ENCODE measurements at places on chromosomes 7 and 10.

DNA sequence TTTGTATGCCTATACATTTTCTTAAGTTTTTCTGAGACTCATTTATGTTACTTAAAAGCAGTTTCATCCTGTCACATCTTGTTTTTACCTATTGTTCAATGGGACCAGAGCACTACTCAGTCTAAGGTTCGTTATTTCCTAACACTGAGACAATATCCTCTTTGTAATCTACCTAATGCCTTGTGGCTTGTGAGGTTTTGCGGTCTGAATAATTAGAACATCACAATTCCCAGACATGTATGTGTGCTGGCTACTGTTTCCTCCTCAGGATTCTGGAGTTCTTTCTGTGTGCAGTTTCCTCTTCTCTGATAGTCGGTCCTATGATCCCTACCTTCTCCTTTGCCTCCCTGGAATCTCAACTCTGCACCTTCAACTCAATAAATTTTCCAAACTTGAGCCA lies 620.2 kb downstream of the ANKRD7 start:
- H3K4me1 ChIP-seq, result no peaks in the 10 kb centered on the region
- no peak overlapping the region for H3K4me3 ChIP-seq
- DNase-seq, result no peak
- H3K27me3 ChIP-seq, result no peaks in the 10 kb centered on the region
- H3K36me3 ChIP-seq, result no peaks in the 10 kb centered on the region
- no peak overlapping the region for H3K27ac ChIP-seq

- H3K4me1 ChIP-seq, result no peaks in the 10 kb centered on the region
- H3K27me3 ChIP-seq, result no peaks in the 10 kb centered on the region
- H3K4me3 ChIP-seq, result no peak overlapping the region
- peak overlapping the region; percentile 46 for H3K27ac ChIP-seq
Observed at GRCh38 chr7:139423091-139423490, 60.4 kb downstream of the KLRG2 start.

DNA sequence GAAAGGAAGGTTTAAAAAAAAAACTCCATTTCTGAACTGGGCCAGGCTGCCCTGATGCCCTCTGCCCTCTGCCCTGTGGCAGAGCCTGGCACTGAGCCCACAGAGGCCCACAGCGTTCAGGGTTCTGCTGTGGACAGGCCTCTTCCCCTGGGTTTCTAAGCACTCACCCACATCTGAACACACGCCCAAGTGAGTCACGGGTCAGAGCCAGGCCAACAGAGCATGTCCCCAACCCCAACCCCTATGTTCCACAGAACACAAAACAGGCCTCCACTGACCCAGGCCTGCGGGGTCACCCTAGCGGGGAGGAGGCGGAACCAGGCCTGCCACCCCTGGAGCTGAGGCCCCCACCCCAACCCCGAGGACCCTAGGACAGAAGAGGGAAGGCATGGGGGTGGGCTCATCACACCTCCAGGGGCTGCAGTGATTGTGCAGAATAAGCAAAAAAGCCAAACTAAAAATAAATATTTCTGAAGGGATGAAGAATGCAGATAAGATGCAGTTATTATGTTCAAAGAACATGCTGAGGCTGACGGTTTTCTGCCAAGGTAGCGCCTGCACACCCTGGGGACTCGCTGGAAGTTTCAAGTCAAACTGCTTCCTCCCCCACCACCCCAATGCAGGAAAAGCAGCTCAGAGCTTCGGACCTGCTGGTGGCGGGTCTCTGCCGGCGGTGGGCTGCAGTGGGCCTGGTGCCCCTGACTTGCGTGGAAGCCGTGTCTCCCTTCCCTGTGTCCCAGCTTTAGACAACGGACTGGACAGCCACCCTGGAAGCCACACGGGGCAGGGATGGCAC lies 5.4 kb downstream of the WDR86 start:
- H3K27me3 ChIP-seq, result no peaks in the 10 kb centered on the region
- no peak overlapping the region for H3K27ac ChIP-seq
- H3K4me1 ChIP-seq, result peaks cover 9% of the 10 kb centered on the region
- peaks cover 2% of the 10 kb centered on the region for H3K36me3 ChIP-seq

- DNase-seq, result no peak
- peak overlapping the region; percentile 55 for H3K27ac ChIP-seq
- H3K36me3 ChIP-seq, result no peaks in the 10 kb centered on the region
- no peaks in the 10 kb centered on the region for H3K27me3 ChIP-seq
- peaks cover 24% of the 10 kb centered on the region for H3K4me1 ChIP-seq
- H3K4me3 ChIP-seq, result no peak overlapping the region
Observed at GRCh38 chr7:95843286-95843685, 70.9 kb downstream of the DYNC1I1 start.

DNA sequence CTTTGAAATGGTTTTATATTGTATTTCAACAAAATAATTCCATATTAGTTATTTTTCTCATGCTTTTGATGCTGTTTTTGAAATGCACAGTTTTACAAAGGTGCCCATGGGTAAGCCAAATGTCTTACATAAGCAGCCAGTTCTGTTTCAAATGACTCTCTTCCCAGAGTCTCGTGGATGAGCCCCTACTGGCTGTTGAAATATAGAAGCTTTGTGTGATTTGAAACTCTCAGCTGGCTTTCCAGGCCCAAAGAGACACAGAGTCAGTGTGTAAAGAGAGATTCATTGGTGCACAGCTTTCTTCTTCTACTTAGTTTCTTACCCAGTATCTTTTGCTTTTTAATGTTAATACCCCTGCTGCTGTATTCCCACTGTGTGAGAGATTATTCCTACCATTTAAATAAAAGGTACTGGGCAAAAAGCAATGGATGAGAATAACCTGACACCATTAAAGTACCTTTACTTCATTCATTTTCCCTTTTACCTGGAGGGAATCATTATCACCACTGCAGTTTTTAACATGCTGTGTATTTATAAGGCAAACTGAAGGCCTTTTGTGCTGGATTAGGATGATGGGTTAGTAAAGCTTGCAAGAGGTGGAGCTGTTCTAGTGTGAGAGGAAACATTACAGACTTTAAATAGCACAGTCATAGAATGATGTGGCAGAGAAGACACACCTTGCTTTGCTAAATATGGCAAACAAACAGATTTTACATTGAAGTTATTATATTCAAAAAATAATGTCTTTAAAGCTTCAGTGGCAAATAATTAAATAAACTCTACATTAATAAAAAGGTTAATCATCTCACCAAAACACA lies 415.1 kb downstream of the THSD7A start:
- H3K4me1 ChIP-seq, result no peaks in the 10 kb centered on the region
- H3K27me3 ChIP-seq, result no peaks in the 10 kb centered on the region
- H3K4me3 ChIP-seq, result no peak overlapping the region
- H3K36me3 ChIP-seq, result peaks cover 9% of the 10 kb centered on the region
- DNase-seq, result no peak
- H3K27ac ChIP-seq, result no peak overlapping the region

- H3K36me3 ChIP-seq, result no peaks in the 10 kb centered on the region
- peaks cover 17% of the 10 kb centered on the region for H3K4me1 ChIP-seq
- no peak overlapping the region for H3K27ac ChIP-seq
- no peak for DNase-seq
- H3K27me3 ChIP-seq, result no peaks in the 10 kb centered on the region
Observed at GRCh38 chr7:151659219-151659618, 139.5 kb upstream of the RHEB start.

DNA sequence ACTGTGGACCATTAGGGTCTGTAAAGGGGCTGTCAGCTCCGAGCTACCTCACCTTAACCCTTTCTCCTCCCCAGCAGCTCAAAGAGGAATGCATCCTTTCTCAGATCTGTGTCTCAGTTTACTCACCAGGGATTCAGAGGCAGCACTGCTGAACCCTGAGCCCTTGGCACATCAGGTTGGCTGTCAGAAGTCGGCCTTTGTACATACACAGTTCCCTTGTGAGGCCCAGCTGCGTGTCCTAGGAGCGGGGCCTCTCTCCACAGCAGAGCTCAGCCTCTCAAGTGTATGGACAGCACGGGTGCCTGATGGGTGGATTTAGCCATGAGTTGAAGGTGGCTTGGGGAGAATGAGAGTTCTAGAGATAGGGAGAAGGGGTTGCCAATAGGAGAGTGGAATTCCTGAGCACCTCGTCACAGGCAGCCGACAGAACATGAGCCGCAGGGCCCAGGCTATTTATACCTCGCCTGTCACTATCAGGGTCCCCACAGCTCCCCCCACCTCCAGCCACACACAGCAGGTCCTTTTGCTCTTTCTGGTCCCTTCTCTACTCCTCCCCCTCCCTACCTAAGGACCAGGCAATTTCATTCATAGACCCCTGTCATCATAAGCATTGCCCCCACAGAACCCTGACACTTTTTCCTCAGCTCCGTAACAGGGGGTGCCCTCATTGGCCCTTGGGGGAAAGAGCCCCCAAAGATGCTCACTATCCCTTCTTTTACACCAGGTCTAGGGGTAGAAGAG lies 2.1 kb upstream of the FLNC start:
- peaks cover 41% of the 10 kb centered on the region for H3K27me3 ChIP-seq
- H3K27ac ChIP-seq, result peak overlapping the region; percentile 73
- H3K4me3 ChIP-seq, result no peak overlapping the region
- DNase-seq, result no peak
- H3K36me3 ChIP-seq, result no peaks in the 10 kb centered on the region
- H3K4me1 ChIP-seq, result peaks cover 15% of the 10 kb centered on the region

Data from progenitor cell of endocrine pancreas (in vitro differentiated cells).